Liver (tissue), 10 donors: ENCODE measurements at places on chromosomes 1 and 21.

DNA sequence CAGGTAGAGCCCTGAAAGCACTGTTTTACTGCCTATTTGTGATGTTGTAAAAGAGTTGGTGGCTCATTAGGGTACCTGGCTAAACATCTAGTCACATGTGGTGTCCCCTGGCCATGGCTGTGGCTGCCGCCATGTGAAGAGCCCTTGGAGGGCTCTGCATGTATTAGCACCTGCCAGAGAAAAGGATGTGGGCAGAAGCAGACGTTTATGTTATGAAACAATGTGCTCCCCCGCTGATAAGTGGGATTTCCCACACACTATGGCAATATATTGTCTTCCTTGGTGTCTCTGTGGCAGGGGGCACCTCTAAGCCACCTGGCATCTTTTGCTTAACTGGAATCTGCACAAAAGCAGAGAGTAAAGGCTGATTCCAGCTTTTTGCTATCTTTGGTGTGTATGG is 9.6 kb downstream of the TENT5C start:
- DNase-seq = no peak

DNA sequence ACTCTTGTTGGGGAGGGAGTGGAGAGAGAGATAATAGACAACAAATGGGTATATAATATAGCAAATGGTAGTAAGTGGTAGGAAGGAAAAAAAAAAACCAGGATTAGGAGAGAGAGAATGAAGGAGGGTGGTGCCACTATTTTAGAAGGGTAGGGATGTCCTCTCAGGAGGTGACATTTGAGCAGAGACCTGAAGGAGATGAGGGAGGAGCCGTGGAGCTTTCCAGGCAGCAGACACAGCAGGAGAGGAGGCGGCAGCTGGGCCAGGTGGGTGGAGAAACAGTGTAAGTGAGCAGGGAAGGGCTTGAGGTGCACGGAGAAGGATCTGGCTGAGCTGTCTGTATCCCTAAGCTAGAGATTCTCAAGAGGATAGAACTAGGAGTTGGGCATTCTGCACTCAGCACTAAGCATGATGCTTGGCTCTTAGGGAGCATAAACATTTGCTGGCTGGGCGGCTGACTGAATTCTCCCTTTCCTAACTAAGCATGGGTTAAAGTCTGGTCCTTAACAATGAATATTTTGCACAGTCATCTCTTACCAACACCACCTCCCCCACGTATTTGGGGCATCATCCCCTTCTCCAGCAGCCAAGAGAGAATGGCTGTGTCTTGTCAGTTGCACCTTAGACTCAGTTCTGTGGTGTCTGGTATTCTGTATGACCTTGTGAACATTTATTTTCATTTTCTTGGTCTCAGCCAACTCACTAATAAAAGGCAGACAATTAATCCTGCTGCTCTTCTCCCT is 27.6 kb upstream of the SARS1 start:
- no peak for DNase-seq

- no peak for DNase-seq
These were observed 53.0 kb downstream of the CD46 start for GRCh38 chr1:207804721-207805468.

DNA sequence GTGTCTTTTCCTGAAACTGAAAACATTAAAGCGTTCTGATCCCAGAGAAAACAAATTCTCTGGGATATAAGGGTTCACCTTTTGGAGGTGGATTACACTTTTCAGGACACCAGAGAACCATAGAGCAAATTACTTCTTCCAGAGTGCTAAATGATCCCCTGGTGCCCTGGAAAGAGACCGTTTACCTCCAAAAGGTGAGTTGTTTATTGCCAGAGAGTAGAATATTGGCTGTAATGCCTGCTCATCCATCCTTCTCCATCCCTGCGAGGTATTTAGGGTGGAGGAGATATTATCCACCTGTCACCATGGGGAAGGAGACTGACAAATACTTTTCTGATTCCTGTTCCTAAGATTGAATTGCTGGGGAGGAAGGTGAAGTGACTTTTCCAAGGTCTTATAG is 30.4 kb downstream of the PBX1 start:
- no peak for DNase-seq

GRCh38 chr1:244963231-244963826 is 99.0 kb upstream of the HNRNPU start:
- no peak for DNase-seq

GRCh38 chr21:33047231-33047630 is 21.5 kb downstream of the OLIG2 start:
- no peak for DNase-seq

DNA sequence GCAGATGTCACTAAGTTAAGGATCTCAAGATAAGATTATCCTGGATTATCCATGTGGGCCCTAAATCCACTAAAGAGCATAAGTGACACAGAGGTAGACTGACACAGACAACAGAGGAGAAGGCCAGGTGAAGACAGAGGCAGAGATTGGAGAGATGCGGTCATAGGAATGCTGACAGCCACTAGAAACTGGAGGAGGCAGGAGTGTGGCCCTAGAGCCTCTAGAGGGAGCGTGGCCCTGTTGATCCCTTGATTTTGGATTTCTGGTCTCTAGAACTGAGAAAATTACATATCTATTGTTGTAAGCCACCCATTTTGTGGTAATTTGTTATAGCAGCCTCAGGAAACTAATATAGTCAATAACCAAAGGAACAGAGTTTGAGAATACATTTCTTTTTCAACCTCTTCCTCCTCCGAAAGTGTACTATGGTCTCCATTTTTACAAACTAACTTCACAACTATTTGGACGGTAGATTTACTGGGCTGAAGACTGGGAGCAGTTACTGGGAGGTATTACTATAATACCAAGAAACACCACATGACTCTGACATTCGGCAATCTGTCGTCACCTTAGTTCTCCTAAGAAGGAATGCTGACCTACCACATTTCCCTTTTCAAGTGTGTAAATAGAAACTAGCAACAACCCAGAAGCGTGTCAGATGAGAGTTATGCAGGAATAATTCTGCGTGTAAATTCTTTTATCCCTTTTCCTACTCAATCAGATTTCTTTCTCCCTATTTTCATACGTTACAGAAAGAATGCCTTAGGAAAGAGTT is 116.0 kb upstream of the ZNHIT6 start:
- no peak for DNase-seq

GRCh38 chr1:54387419-54387818 is 18.8 kb downstream of the SSBP3 start:
- DNase-seq = no peak

DNA sequence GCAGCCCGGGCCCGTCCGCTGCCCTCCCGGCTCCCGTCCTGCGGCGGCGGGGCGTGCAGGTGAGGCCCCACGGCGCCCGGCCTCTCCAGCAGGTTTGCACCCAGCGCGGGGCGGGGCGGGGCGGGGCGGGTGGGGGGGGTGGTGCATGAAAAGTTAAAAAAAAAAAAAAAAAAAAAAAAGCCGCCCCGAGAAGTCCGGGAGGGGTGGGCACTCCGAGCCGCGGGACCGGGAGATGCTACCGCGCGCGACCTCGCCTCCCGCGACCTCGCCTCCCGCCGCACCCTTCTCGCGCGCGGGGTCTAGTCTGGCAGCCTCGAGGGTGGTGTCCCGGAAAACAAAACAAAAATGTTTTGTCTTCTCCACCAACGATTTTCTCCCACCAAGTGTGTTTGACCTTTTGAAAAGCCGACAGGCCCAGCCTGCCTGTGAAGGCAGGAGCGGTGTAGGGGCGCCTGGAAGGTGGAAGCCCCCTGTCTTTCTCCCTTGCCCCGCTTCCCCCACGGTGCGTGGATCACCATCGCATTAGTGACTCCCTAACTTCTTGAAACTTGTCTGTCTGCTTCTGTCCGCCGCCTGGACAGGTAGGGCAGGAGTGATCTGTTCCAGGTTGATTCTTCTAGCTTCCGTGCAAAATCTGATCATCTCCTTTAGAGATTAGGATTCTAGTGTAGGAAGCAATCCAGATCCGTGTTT is 569 bp downstream of the RCAN3 start:
- no peak for DNase-seq

DNA sequence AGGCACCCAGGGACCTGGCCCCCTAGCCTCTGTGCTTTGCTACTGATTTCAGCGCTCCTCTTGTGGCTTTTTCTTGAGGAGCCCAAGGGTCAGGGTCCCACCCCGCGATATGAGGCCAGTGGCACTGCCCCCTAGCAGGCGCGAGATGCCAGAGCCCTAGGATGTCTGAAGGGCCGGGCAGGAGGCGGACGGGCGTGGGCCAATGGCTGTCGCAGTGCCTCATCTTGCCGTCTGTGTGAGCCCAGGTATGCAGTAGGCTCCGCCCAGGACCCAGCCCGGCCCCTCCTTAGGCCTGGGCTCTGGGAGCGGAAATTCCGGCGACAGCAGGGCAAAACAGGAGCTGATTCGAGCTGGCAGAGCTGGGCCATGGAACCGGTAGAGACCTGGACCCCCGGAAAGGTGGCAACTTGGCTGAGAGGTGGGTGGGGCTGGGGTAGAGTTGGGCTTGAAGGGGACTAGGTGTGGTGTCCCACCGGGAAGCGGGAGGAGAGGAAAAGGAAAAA is at the start of gene CNKSR1:
Gene CNKSR1, plus strand, starts transcription at position 310 of the 503 bp plus-strand sequence. Its CDS starts 57 bp downstream, at position 367.
- no peak for DNase-seq

- no peak for DNase-seq
These were observed 20.9 kb upstream of the SSX2IP start for GRCh38 chr1:84711121-84711520.

DNA sequence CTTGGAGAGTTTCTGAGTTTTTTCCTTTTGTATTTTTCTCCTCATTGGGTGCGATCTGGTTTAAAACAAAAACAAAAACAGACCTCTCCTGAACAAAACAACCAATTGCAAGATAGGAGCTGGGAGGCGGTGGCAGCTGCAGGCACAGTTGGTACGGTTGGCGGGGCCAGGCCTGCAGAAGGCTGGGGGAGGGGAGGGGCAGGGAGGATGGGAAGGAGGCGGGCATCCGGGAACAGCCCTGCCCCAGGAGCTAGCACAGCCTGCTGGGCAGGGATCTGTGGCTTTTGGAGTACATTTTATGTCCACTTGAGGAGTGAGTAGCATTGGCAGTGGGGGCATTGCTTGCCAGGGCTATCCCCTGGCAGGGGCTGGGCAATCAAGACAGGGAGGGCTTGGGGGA is 5.2 kb downstream of the CAPN9 start:
- no peak for DNase-seq

DNA sequence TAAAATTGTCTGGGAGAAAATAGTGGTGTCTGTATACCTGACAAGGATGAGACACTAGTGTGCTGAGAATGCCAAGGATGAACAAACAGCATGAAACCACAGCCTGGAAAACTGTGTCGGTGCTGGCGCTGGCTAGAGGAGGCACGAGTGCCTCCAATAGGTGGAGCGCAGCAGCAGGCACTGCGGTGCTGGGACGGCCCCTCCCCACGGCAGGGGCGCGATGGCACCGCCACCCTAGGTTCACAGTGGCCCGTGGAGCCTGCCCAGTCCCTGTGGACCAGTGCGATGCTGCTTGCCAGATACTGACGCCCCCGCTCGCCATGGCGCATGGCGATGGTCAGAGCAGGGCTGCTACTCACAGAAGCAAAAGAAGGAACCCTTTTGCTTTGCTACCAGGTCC is 6.8 kb downstream of the CFAP410 start:
- DNase-seq = no peak

GRCh38 chr1:245108909-245109308 is 45.9 kb upstream of the KIF26B start:
- DNase-seq = no peak

GRCh38 chr1:8382608-8383505 is 64.9 kb downstream of the SLC45A1 start:
- DNase-seq = no peak

DNA sequence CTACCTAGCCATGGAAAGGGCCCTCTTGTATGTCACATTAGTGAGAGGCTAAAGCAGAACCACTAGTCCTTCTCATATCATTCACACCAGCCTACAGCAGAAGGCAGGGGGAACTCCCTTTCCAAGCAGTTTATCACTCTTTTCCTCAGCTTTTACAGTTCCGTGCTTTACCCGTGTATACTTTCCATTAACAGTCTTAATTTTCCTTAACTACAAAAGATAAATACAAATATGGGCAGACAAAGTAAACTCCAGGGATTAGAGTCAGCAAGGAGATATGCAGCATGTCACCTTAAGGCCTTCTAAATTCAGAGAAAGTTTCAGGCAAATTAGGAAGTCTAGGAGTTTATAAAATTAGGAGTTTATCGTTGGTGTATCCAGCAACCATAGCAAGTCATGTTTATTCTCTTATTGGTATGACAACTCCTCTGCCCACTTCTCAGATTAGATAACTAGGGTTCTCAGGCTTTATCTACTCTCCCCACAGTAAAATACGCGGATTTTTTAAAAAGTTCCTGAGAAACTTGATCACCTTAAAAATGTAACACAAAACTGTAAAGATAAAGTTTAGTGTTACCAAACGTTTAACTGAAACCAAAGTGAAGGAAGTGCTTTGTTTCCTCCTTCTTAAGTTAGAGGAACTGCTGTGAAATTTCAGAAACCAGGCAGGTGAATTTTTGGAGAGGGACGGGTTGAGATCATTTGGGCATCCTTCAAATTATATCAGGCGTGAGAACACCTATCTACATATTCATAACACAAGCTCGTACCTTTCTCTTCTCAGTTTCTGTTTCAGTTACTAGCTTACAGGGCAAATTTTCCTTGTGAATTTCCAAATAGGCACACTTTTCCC is 42.7 kb upstream of the SLC19A2 start:
- no peak for DNase-seq

- DNase-seq = peak; percentile 37
These were observed 45.3 kb downstream of the HHAT start for GRCh38 chr1:210373878-210374599.

DNA sequence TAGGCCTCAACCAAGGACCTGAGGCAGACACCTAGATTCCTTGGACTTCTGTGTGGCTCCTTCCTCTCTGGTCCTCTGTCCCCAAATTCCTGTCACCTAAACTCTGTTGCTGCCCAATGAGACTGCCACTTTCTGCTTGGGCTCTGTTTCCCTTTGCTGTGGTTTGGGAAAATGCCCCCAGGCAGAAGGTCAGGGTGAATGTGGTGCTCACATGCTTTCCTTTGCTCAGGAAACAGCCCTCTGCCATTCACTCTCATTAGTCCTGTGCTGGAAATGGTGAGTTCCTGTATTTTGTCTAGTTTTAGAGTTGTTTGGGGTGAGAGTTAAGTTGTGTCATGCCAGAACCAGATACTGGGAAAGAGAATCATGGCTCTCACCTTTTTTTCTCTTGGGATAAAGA is 22.7 kb upstream of the SHE start:
- DNase-seq = no peak

GRCh38 chr1:78561856-78562255 is 58.4 kb upstream of the IFI44L start:
- DNase-seq = no peak

DNA sequence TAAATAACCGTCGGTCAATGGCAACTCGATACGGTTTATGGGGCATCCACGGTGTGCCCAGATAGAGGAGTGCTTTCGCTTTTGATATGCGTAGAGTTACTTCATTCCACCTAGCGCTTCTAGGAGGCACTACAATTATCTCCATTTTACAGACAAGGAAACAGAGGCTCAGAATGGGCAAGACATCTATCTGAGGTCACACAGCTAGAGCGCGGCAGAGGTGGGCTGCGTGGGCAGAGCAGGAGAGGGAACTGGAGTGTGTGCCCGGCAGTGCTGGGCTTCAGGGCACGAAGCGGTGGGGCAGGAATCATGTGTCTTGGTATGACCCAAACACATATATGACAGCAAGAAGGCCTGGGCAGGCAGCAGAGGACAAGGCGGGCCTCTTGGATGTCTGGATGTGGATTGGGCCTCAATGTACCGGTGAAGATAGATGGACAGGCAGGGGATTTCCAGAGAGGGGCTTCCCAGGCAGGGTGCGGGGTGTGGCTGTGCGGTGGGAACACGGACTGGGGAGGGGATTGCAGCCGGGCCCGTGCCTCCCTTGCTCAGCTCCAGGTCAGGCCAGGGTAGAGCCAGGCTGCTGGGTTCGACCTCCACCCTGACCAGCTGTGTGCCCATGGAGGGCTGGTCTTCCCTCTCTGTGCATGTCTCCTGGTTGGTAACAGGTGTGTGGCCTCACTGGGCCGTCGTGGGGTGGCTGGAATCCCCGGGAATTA is 21.2 kb downstream of the TP73 start:
- no peak for DNase-seq

GRCh38 chr21:34129901-34130715 is 56.7 kb downstream of the MRPS6 start:
- DNase-seq = no peak
